Gastrocnemius medialis (tissue), 4 donors: ENCODE measurements at places on chromosomes 5 and 9. TPM values are rescaled to one million over a fixed set of nuclear protein-coding genes. Genes with fewer than 3 reads are reported as not detected.

- no peak for DNase-seq
These were observed 53.1 kb downstream of the TSPAN17 start for GRCh38 chr5:176700239-176700847.

- no peak for DNase-seq
These were observed 134.4 kb upstream of the EFNA5 start for GRCh38 chr5:107805166-107805565.

FAM153A gene
- not detected for total RNA-seq

DNA sequence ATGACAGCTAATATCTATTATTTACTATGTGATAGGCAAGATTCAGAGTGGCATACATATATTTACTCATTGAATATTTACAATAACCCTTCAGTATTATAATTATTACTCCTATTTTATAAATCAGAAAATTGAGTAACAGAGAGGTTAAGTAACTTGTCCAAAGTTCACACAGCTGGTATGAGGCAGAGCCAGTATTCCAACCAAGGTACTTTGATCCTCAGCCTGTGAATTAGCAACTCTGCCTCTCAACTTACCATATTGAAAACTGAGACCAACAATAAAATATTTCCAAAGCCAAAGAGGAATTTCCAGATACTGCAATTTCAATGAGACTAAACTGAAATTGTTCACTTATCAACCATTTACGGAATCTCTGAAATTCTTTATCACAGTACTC is 67.9 kb upstream of the TSLP start:
- DNase-seq = no peak

DNA sequence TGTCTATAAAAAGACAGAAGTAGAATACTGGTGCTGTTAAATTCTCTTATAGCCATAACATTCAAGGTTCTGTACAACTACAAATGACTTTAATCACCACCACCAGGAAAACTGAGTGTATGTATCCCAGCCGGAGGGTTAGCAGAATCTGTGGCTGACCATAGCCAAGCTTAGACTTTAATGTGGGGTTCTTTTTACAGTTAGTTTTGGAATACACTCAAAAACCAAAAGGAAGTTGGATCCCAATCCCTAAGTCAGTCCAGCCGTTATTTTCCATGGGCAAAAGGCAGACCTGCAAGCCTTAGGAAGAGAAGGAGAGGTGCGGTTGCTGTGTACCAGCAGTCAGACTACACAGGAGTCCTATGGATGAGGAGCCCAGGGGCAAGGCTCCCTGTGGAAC is 179.8 kb downstream of the ENC1 start:
- no peak for DNase-seq
